ENCODE measurements at places on chromosomes 4 and X.

- DNase-seq: no peak
Measured at GRCh38 chr4:151228189-151229119, 48.5 kb upstream of the PRSS48 start.

DNA sequence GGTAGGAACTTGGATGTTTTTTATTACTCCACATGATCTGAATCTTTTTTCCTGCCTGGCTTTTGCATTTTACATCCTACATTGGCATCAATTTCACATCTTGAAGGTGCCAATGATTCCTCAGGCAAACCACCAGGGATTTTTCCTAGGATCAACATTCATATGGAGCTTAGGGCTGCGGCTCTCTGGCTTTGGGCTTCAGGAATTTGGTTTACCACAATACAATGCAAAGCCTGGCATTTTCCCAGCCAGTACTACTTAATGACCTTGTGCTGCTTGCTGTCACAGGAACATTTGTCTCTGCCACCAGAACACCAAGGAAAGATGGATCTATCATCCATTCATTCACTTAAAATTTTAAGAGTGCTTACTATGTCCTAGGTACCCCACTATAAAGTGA, 180.7 kb downstream of the PDGFC start:
- peak; percentile 9 for DNase-seq

DNA sequence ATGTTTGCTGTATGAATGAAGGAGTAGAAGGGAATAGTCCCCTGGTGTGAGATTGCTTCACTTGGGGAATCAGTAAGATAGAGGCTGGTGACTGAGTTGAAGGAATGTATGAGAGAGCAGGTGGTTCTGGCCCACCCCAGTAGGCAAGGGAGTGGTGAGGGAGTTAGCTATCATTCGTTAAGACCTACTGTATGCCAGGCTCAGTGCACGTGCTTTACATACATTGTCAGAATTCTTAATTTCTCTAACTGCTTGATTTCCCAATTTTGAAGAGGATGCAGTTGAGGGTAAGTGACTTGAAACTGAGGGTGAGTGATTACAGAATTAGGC, 700 bp downstream of the VMA21 start:
- no peak for DNase-seq

- no peak for DNase-seq
Measured at GRCh38 chr4:26471890-26472289, 18.4 kb downstream of the CCKAR start.

DNA sequence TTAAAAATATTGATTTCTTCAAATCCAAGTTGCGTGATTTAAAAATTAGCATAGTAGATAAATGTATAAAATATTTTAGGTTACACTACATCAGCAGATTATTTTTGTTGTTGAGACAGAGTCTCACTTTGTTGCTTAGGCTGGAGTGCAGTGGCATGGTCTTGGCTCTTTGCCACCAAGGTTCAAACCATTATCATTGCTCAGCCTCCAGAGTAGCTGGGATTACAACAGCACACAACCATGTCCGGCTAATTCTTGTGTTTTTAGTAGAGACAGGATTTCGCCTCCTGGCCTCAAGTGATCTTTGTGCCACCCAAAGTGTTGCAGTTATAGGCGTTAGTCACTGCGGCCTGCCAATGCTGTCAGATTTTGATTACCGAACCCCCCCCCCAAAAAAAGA, 1390.5 kb upstream of the TENM3 start:
- no peak for DNase-seq

DNA sequence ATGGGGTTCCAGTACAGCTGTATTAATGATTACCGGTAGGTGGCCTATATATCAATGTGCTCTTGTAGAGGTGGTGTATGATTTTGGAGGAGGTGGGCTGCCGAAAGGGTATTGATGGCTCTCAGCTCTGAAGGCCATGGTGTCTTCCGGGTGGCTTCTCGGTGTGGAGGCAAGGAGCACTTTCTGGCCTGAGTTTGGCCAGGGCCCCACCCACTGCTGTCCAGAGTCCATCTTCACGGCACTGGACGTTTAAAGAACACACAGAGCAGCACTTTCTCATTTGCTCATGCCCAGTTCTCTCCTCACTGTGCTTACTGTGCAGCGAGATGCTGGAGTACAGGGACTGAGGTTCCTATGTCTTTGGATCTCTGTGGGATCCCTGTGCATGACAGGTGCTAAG, 16.1 kb downstream of the BST1 start:
- DNase-seq: no peak

- no peak for DNase-seq
Measured at GRCh38 chrX:45751156-45751555, 550.5 kb upstream of the DIPK2B start.

DNA sequence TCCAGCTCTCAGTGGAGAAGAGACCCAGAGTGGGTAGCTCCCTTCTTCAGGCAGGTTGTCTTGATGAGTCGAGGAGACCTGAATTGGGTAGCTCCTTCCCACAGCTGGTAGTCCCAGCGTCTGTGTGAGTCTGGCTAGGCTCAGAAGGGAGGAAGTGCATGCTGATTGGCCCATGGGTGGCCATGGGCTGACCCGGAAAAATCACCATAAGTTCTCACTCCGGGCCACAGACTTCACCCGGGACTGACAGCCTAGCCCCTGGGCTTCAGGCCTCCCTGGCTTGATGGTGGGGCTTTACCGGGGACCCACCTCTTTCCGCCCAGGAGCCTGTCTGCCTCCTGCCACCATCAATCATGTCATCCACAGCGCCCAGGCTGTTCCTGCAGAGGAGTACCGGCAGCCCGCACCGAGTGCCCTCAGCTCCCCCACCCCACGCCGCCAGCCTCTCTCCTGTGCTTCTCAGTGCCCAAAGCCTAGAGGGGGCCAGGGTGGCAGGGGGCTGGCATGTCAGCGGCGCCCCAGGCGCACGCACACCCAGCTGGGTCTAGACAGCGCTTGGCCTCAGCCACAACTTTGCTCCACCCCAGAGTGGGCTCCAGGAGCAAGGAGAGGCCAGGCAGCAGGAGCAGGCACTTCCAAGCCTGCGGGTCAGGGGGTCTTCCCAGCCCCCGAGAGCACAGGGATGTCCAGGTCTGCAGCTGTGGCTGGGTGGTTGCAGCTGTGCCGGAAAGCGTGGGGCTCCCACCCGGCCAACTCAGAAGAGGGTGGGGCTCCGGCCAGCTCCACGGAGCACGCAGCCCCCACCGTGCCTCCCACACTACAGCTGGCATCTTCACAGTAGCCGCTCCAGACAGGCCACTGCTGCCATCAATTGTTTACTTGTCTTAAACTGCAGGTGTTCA, 16.1 kb upstream of the SAT1 start:
- DNase-seq: peak; percentile 17

DNA sequence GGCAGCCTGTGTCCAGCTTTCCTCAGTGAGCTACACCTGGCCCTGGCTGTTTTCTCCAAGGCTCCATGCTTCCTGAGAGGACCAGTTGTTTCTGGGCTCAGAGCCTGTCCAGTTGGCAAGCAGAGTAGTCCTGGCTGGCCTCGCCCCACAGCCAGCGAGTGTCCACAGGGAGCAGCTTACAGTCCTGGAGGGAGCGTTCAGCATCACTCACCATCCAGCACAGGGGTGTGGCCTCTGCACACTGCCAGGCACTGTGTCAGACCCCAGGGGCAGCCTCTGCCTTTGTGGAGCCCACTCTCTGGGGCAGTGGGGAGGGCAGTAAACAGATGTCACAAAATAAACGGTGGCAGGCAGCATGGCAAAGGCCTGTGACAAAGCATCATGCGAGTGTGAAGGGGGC, 23.9 kb downstream of the EVC start:
- DNase-seq: no peak

DNA sequence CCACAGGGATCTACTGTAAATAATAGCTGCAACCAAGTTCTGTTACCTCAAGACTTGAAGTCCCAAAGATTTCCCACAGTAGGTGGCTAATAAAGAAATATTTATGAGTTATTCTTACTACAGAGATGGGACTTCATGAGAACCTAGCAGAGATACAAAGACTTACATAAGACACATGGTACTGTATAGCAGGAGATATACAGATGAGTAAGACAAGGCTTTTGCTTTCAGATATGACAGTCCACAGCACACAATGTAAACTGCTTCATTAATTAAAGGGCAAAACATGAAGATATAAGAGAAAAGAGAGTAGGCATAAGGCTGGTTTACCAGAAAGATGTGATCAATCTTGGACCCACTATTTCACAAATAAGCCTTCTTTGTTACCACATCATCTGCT, 6.6 kb downstream of the ANKRD17 start:
- DNase-seq: no peak

DNA sequence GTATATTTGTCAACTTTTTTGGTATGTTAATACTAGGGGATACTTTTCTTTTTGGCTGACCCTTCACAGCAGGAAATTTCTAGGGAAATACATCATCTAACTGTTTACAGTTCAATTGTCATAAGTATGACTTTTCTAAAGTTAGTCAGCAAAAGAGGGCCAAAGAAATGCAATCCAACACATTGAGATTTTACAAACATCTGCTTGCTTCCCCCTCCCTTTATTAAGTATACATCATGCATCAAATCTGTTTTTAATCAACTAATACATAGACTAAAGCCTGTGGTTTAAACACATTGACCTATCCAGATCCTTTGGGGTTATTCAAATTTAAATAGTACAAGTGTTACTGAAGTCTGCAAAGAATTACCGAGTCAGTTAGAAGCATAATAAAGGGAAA, 93.9 kb downstream of the MID1 start:
- DNase-seq: no peak

DNA sequence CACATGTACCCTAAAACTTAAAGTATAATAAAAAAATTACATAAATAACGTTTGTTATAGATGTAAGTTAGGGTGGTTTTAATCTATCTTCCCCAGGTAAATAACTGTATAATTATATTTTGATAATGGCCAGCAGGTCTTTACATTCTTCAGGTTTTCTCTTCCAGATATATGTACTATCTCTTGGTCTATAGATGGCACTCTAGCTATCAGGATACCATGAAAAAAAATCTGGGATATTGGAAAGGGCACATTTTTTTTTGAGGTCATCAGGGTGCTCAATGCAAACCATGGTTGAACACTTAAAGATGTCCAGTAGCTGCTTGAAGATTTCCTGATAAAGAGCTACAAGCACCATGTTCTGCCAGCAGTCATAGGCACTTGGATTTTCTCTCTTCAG, 15.6 kb upstream of the ADH4 start:
- no peak for DNase-seq

GRCh38 chr4:87322754-87323153, at the start of gene HSD17B13:
Gene HSD17B13, minus strand, starts transcription at chr4:87322882. Its CDS starts 41 bp downstream, at chr4:87322841.
- DNase-seq: no peak

DNA sequence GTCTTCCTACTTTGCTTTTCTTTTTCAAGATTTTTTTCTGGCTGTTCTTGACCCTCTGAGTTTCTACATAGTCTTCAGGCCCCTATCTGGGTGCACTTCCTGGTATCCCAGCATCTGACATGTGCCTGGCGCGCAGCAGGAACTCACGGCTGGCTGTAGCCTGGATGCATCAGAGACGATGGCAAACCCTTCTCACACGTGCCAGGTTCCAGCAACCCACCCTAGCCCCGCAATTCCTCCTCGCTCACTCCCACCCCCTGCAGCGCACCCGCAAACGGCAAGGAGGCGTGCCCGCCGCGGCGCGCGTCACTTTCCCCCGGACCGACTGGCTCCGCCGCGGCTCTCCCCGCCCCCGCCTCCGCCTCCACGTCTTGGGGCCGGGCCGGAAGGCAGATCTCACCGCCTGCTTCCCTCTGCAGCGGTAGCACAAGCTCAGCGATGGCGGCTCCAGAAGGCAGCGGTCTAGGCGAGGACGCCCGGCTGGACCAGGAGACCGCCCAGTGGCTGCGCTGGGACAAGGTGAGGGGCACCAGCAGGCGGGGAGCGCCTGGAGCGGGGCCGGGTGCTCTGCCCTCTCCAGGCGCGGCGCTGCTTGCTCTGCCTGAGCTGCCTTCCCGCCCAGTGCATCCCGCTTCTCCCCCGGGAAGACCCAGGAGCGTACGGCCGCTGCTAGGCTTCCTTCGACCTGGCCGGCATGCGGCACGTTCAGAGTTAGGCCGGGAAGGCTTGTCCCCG, at the start of gene PGM2:
TSS of gene PGM2 (plus strand) at position 392 of the 735 bp plus-strand sequence. CDS start at position 439, 47 bp downstream.
- DNase-seq: peak; percentile 88

GRCh38 chrX:30735839-30736238, 82.6 kb downstream of the GK start:
- DNase-seq: peak; percentile 71

- DNase-seq: no peak
Measured at GRCh38 chr4:143083756-143084472, 100.8 kb upstream of the USP38 start.

- DNase-seq: no peak
Measured at GRCh38 chrX:13275031-13275430, 44.8 kb downstream of the ATXN3L start.

DNA sequence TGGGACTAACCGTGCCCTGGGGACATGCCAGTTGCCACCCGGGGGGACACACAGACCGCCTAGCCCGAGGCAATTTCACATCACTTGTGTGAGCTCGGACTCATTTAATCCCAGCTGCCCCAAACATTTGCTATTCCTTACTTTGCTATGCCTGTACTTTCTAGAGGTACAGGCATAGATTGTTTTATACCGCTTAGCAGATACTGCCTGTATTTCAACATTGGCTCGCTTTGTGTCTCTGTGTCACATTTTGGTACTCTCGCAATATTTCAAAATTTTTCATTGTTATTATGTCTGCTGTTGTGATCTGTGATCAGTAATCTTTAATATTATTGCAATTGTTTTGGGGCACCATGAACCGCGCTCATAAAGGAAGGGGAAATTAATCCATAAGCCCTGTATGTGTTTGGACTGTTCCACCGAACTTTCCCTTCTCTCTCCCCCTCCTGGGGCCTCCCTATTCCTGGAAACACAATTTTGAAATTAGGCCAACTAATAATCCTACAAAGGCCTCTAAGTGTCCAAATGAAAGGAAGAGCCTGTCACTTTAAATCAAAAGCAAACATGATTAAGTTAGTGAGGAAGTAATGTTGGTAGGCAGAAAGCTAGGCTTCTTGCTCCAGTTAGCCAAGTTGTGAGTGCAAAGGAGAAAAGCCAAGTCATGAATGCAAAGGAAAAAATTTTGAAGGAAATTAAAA, 568 bp upstream of the CASP6 start:
- DNase-seq: no peak

DNA sequence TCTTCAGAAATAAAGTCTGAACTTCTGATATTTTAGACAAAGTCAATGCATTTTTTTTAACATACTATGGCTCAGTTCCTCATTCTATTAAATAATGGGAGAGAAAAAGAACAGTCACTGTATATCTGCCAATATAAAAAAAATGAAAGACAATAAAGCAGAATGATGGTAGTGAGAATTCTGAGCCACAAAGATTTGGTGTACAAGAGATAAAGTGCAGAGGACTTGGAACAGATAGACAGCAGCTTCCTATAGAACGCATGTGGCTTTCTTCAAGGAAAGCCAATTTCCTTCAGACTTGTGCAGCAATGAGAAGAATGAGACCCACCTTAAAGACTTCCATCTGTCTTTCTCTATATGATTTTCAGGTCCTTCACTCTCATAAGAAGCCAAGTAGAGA, 39.7 kb downstream of the RASGEF1B start:
- DNase-seq: no peak

- DNase-seq: no peak
Measured at GRCh38 chr4:77437079-77437478, 168.5 kb upstream of the CXCL13 start.

DNA sequence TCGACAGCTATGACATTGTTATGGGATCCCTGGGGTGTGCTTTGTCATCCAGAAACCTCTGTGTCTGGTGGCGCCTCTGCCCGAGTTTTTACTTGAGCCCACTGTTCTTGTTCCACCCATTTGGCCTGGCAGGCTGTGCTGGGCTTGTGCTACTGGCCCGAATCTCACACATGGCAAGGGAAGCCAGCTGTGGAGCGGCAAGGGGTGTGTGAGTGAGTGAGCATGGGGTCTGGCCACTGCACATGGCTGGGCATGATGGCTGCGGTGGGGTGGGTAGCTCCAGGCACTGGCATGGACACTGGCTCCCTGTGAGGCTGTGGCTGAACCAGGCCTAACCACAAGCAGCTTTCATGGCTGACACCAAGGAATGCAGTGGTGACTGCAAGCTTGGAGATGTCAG, 89.2 kb downstream of the DACH2 start:
- peak; percentile 2 for DNase-seq

Measured in nephron progenitor cell (in vitro differentiated cells).